ENCODE measurements at places on chromosomes 7 and 10. TPM values are rescaled to one million over a fixed set of nuclear protein-coding genes. Genes with fewer than 3 reads are reported as not detected.
A peak's percentile ranks its signal among the peaks of the same experiment; 100 is the strongest.

ANKRD1 gene
- 0.13 TPM for total RNA-seq

DNA sequence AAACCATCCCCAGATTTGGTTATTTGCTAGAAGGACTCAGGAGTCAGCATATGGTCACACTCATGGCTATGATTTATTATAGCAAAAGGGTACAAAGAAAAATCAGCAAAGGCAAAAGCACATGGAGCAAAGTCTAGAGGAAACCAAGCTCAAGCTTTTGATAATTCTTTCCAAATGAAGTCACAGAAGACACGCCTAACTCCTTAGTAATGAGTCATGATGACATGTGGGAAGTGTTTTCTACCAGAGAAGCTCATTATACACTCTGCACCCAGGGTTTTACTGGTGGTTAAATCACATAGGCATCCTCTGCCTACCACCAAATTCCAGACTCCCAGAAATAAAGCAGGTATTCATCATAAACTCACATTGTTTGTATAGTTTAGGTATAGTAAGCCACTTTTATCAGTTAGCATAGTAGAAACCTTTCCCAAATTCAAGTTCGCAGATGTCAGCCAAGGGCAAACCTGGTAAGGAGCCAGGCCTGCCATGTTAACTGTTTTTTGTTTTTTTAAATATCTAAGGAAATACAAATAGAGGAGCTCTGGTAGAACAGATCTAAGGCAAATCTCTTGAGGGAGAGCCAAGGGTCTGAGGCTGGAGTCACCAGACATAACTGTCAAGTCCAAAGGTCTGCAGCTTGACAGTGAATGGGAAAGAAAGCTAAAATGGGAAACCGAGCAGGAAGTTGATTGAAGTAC is 15.4 kb upstream of the HIBADH start:
- H3K36me3 ChIP-seq: no peaks in the 10 kb centered on the region
- no peaks in the 10 kb centered on the region for H3K27me3 ChIP-seq
- no peaks in the 10 kb centered on the region for H3K4me1 ChIP-seq
- DNase-seq: no peak
- no peak overlapping the region for H3K27ac ChIP-seq
- no peak overlapping the region for H3K4me3 ChIP-seq

SLC39A12 gene
- total RNA-seq: not detected

SUN3 gene
- total RNA-seq: not detected

GRCh38 chr10:30586828-30587227 is 42.7 kb downstream of the LYZL2 start:
- no peaks in the 10 kb centered on the region for H3K4me1 ChIP-seq
- H3K27ac ChIP-seq: no peak overlapping the region
- no peak overlapping the region for H3K4me3 ChIP-seq

YKT6 gene
- total RNA-seq: 105 TPM

DNA sequence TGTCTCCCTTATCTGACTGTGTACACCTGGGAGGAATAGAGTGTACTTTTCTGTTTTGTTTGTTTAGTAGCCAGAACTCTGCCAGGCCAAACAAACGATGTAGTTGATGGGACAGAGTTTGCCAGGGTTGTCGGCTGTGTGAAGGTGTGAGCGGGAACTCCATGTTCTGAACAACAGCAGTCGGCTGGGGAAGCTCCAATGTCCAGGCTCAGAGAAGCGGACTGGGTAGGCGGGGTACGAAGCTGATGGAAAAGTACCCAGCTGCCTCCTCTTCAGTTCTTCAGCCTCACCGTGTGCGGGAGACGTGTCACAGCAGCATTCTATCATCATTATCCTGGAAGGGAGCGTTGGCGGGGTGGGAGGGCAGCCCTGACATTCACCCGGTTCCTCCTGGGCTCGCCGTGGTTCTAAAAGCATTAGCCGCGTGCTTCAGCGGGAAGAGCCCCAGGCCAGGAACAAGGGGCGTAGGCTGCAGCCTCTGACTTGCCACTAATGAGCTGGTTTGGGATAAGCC is 52.9 kb downstream of the PFKFB3 start:
- no peaks in the 10 kb centered on the region for H3K4me1 ChIP-seq
- no peak overlapping the region for H3K27ac ChIP-seq
- H3K4me3 ChIP-seq: no peak overlapping the region

DNA sequence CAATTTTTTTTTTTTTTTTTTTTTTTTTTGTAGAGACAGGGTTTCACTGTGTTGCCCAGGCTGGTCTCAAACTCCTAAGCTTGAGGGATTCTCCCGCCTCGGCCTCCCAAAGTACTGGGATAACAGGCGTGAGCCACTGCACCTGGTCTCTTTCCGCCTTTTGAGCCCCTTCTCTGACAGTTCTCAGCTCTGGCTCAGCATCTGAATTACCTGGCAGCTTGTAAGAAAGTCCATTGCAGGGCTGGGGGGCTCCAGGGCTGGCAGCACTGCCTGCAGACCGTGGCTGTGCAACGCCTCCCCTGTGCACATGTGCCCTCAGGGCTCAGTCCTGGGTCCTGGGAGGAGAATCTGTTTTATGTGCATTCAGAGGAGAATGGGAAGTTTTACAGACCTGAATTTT is 37.6 kb downstream of the VWA2 start:
- no peak for DNase-seq
- no peak overlapping the region for H3K4me3 ChIP-seq
- no peaks in the 10 kb centered on the region for H3K4me1 ChIP-seq
- H3K36me3 ChIP-seq: no peaks in the 10 kb centered on the region
- H3K27ac ChIP-seq: no peak overlapping the region

- no peaks in the 10 kb centered on the region for H3K36me3 ChIP-seq
- H3K4me1 ChIP-seq: no peaks in the 10 kb centered on the region
- no peaks in the 10 kb centered on the region for H3K27me3 ChIP-seq
- DNase-seq: no peak
- H3K27ac ChIP-seq: no peak overlapping the region
These were observed 4.6 kb upstream of the NOBOX start for GRCh38 chr7:144408121-144408520.

- no peaks in the 10 kb centered on the region for H3K4me1 ChIP-seq
- no peaks in the 10 kb centered on the region for H3K27me3 ChIP-seq
- H3K27ac ChIP-seq: no peak overlapping the region
- no peaks in the 10 kb centered on the region for H3K36me3 ChIP-seq
- DNase-seq: peak; percentile 64
- H3K4me3 ChIP-seq: no peak overlapping the region
These were observed 8.0 kb downstream of the CALHM3 start for GRCh38 chr10:103470761-103471653.

GRCh38 chr10:6173203-6173602 is 29.5 kb upstream of the PFKFB3 start:
- H3K27me3 ChIP-seq: no peaks in the 10 kb centered on the region
- DNase-seq: peak; percentile 63
- H3K27ac ChIP-seq: no peak overlapping the region
- H3K36me3 ChIP-seq: peaks cover 5% of the 10 kb centered on the region

GRCh38 chr7:77550586-77550985 is 13.5 kb downstream of the PTPN12 start:
- H3K4me3 ChIP-seq: no peak overlapping the region
- H3K27me3 ChIP-seq: no peaks in the 10 kb centered on the region
- H3K4me1 ChIP-seq: peaks cover 6% of the 10 kb centered on the region
- peaks cover 13% of the 10 kb centered on the region for H3K36me3 ChIP-seq
- H3K27ac ChIP-seq: no peak overlapping the region

DNA sequence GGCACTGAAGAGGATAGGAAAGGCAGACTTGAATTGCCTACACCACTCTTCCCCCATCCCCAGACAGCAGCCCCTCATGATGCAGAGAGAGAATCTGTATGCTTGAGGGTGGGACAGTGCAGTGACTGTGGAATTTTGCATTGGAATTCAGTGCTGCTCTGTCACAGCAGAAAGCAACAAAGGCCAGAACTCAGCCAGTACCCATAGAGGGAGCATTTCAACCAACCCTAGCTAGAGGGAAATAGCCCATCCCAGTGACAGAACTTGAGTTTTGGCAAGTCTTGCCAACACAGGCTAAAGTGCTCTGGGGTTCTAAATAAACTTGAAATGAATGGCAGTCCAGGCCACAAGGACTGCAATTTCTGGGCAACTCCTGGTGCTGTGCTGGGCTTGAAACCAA is 80.4 kb downstream of the TES start:
- no peaks in the 10 kb centered on the region for H3K4me1 ChIP-seq
- no peak overlapping the region for H3K4me3 ChIP-seq
- no peak overlapping the region for H3K27ac ChIP-seq
- no peaks in the 10 kb centered on the region for H3K27me3 ChIP-seq
- DNase-seq: peak; percentile 56

- no peaks in the 10 kb centered on the region for H3K36me3 ChIP-seq
- no peak overlapping the region for H3K27ac ChIP-seq
- no peaks in the 10 kb centered on the region for H3K27me3 ChIP-seq
- DNase-seq: no peak
These were observed 55.3 kb downstream of the FRMPD2 start for GRCh38 chr10:48219194-48219593.

GRCh38 chr7:151853896-151854719 is 22.8 kb downstream of the PRKAG2 start:
- DNase-seq: no peak
- H3K27me3 ChIP-seq: no peaks in the 10 kb centered on the region
- H3K36me3 ChIP-seq: no peaks in the 10 kb centered on the region
- H3K4me1 ChIP-seq: no peaks in the 10 kb centered on the region

DNA sequence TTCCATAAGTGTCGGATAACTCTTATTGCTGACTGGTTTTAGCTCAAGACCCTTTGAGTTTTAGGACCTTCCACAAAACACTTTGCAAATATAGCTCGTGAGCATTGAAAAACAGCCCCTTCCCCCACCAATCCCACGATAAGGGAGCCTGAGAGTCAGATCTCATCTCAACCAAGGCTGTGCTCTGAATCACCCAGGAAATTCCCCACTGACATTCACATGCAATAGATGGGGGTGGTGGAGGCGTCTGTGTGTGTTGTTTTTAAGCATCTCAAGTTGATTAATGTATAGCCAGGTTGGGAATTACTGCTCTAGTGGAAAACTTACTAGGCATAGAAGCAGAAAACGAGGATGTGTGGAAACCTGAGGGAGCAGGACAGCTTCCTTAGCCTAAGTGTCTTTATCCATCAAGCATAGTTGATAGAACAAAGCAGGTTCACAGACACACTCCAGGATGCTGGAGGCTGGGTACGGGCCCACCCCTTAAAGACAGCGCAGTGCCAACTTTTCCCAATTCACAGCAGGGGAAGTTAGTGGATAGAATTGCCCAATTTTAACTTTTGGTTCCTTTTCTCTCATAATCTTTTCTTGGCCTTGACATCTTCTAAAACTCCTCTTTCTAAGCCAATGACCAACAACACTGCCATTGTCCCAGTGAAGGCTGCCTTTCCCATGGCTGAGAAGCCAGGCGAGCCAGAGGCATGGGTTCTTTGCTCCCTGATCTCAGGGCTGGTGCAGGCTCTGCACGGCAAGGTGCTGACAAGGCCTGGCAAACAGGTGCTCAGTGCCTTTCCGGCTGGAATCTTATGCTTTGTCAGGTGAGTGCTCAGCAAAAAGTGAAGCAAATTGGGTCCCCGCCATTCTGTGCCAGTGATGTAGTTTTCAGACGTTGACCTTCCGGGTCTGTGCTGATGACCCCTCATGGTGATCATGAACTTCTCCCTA is 98.5 kb upstream of the INSIG1 start:
- H3K4me1 ChIP-seq: no peaks in the 10 kb centered on the region
- no peak overlapping the region for H3K27ac ChIP-seq
- no peak for DNase-seq

- no peaks in the 10 kb centered on the region for H3K4me1 ChIP-seq
- no peak overlapping the region for H3K4me3 ChIP-seq
- peak; percentile 52 for DNase-seq
- no peaks in the 10 kb centered on the region for H3K27me3 ChIP-seq
- no peak overlapping the region for H3K27ac ChIP-seq
These were observed 1.2 kb downstream of the GPNMB start for GRCh38 chr7:23247603-23248335.

TMEM176A gene
- not detected for total RNA-seq

DNA sequence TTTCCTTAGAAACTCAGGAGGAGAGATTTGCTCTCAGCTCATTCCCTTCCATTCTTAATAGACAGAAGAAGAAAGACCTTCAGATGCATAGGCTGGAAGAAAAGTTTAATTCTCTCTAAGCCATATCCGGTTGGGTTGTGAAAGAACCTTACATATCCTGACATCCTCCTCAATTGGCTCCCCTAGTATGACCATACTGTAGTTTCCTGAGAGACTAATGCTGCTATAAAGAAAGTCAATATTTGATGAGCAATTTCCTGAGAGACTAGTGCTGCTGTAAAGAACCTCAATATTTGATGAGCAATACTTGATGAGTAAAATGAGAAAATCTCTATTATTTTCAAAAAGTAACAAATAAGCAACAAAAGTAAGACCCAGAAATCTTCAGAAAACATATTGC is 888.5 kb upstream of the SORCS1 start:
- DNase-seq: no peak
- H3K4me1 ChIP-seq: no peaks in the 10 kb centered on the region
- no peak overlapping the region for H3K27ac ChIP-seq
- H3K27me3 ChIP-seq: no peaks in the 10 kb centered on the region
- no peak overlapping the region for H3K4me3 ChIP-seq

TFEC gene
- total RNA-seq: not detected

- H3K27ac ChIP-seq: no peak overlapping the region
- no peaks in the 10 kb centered on the region for H3K27me3 ChIP-seq
- H3K4me1 ChIP-seq: no peaks in the 10 kb centered on the region
- no peak overlapping the region for H3K4me3 ChIP-seq
- H3K36me3 ChIP-seq: no peaks in the 10 kb centered on the region
These were observed 72.3 kb upstream of the SP8 start for GRCh38 chr7:20858951-20859350.

- no peaks in the 10 kb centered on the region for H3K4me1 ChIP-seq
- no peak overlapping the region for H3K4me3 ChIP-seq
- no peaks in the 10 kb centered on the region for H3K27me3 ChIP-seq
- H3K27ac ChIP-seq: no peak overlapping the region
- DNase-seq: no peak
- H3K36me3 ChIP-seq: no peaks in the 10 kb centered on the region
These were observed 326.6 kb upstream of the KLF6 start for GRCh38 chr10:4111643-4112042.

- H3K4me1 ChIP-seq: no peaks in the 10 kb centered on the region
- peaks cover 5% of the 10 kb centered on the region for H3K36me3 ChIP-seq
- H3K27me3 ChIP-seq: no peaks in the 10 kb centered on the region
- DNase-seq: no peak
These were observed 64.3 kb downstream of the FAM204A start for GRCh38 chr10:118277871-118278270.

- peaks cover 4% of the 10 kb centered on the region for H3K4me1 ChIP-seq
- no peaks in the 10 kb centered on the region for H3K27me3 ChIP-seq
- DNase-seq: no peak
These were observed 174.3 kb downstream of the EMX2 start for GRCh38 chr10:117716889-117717288.
